ENCODE measurements at places on chromosomes 12 and 14. TPM values are rescaled to one million over a fixed set of nuclear protein-coding genes. Genes with fewer than 3 reads are reported as not detected.
A peak's percentile ranks its signal among the peaks of the same experiment; 100 is the strongest.

Gene C1R
- total RNA-seq = 37.3 TPM

Gene ZNF605
- 9.9 TPM for total RNA-seq

Gene HCAR2
- total RNA-seq = not detected

Gene FAM181A
- not detected for total RNA-seq

Gene SRRM4
- total RNA-seq = not detected

Gene ZFHX2
- 2.5 TPM for total RNA-seq

Gene KICS2
- 5.3 TPM for total RNA-seq

Gene ASPG
- not detected for total RNA-seq

Gene FAIM2
- 0.46 TPM for total RNA-seq

Gene B3GNT4
- 0.21 TPM for total RNA-seq

DNA sequence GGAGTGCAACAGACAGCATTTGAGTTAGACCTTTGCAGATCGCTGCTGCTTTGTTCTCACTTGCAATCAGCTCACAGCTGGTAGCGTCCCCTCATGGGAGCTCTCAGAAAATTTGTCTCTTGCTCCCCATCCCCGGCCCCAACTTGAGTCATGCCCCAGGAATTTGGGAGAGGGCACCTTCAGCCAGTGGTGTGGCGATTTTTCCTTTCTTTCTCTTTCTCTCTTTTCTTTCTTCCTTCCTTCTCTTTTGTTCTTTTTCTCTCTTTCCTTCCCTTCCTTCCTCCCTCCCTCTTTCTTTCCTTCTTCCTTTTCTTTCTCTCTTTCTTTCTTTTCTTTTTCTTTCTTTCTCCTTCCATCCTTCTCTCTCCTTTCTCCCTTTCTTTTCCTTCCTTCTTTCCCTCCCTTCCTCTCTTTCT lies 34.2 kb upstream of the MAP1LC3B2 start:
- no peak for DNase-seq

GRCh38 chr12:68930178-68930577 lies 2.8 kb downstream of the CPM start:
- DNase-seq = no peak

GRCh38 chr14:96050482-96050881 lies 11.3 kb downstream of the C14orf132 start:
- no peak for DNase-seq

- no peak for DNase-seq
These were observed 5.5 kb upstream of the TC2N start for GRCh38 chr14:91872517-91873470.

DNA sequence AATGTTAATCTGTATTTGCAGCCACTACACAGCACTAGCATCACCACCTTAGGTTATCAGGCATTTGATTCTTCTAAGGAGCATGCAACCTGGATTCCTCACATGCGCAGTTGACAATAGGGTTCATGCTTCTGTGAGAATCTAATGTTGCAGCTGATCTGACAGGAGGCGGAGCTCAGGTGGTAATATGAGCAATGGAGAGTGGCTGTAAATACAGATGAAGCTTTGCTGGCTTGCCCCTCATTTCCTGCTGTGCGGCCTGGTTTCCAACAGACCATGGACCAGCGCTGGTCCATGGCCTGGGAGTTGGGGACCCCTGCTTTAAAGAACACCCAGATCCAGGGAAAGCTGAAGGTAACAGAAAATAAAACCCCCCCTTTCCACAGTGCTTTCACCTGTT lies 51.0 kb downstream of the TMX1 start:
- no peak for DNase-seq

GRCh38 chr12:13179211-13180074 lies 17.1 kb upstream of the EMP1 start:
- no peak for DNase-seq

- DNase-seq = no peak
These were observed 113.3 kb downstream of the PTPRO start for GRCh38 chr12:15435597-15435996.

GRCh38 chr12:133201888-133202287 lies 20.6 kb downstream of the ZNF268 start:
- no peak for DNase-seq

DNA sequence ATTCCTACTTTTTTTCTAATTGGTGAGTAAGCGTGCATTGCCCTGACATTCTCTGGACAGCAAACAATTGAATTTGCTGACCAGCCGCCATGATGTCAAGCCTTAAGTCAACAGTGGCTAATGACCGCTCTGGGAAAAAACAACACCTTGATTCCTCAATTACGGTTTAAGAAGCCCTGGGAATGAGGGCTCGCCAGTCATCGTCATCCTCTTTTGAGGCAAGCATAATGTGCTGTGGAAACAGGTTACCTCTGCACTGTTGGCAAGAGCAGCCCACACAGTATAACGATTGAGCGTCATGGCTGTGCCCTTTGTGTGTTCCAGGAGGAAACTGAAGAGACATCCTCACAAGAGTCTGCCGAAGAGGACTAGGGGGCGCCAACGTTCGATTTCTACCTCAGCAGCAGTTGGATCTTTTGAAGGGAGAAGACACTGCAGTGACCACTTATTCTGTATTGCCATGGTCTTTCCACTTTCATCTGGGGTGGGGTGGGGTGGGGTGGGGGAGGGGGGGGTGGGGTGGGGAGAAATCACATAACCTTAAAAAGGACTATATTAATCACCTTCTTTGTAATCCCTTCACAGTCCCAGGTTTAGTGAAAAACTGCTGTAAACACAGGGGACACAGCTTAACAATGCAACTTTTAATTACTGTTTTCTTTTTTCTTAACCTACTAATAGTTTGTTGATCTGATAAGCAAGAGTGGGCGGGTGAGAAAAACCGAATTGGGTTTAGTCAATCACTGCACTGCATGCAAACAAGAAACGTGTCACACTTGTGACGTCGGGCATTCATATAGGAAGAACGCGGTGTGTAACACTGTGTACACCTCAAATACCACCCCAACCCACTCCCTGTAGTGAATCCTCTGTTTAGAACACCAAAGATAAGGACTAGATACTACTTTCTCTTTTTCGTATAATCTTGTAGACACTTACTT lies 138.9 kb downstream of the HMGA2 start:
- no peak for DNase-seq

DNA sequence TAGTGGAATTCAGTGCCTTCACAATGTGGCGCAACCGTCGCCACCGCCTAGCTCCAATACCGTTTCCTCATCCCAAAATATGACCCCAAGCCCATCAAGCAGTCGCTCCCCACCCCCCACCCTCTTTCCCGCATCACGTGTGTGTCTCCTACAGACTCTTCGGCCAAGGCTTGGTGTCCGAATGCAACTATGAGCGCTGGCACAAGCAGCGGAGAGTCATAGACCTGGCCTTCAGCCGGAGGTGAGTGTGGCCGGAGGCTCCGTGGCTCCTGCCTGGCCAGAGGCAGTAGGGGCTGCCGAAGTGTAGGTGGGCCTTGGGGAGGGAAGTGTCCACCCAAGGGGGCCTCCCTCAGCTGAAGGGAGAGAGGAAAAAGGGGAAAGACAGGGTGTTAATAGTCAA lies 15.8 kb downstream of the CYP46A1 start:
- DNase-seq = no peak

DNA sequence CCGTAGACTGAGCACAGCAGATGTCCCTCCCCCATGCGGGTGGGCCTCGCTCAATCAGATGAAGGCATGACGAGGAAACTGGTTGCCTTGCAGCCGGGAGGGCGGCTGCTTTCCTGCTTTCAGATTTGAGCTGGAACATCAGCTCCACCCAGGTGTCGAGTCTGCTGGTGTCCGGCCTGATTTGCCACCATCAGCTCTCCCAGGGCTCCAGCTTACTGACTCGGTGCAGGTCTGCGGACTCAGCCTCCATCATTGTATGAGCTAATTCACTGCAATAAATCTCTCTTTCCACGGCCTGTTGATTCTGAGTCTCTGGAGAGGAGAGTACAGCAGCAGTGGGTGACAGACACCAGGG lies 156.2 kb downstream of the KIF26A start:
- DNase-seq = no peak

- DNase-seq = no peak
These were observed 148.7 kb downstream of the DYRK2 start for GRCh38 chr12:67797185-67797741.

GRCh38 chr14:94180655-94181271 lies 6.6 kb downstream of the PPP4R4 start:
- peak; percentile 17 for DNase-seq

DNA sequence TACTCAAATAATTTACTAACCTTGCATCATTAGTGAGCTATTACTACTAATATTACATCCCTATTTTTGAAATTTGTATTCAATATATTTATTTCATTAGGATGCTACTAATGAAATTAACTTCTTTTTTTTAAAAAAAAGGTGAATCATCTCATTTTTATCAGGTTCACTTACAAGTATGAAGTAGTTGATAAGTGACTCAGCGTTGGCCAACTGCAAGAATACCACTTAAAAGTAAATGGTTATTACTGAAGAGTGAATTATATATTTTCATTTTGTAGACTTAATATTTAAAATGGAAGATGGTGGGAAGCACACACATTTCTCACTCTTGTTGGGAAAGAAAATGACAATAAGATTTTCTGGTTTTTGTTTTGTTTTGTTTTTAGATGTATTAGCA lies 19.6 kb downstream of the OR4N2 start:
- DNase-seq = no peak

DNA sequence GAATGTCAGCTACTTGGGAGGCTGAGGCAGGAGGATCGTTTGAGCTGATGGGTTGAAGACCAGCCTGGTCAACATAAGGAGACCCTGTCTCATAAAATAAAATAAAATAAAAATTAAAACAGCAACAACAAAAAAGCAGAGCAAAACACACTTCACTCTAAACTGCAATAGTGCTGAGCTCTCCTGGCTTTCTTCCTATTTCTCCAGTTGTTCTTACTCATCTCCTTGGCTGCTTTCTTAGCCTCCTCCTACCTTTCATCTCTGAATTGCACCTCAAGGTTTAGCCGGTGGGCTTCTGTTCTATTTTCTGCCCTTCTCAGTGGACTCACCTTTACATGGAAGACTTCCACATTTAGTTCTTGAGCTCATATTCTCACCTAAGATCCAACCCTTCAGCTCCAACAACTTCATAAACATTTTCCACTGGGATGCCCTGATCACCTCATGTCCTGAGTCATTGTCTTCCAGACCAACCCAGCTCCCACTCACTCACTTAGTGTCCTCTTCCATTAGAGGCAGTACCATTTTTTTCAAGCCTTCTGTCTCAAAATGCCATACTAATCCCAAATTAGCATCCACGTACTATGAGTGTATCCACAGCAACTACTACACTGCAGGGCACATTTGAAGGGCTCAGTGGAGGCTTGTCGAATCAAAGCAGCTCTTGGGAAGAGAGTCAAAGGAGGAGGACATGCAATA lies 41.2 kb upstream of the TMED10 start:
- DNase-seq = peak; percentile 19

DNA sequence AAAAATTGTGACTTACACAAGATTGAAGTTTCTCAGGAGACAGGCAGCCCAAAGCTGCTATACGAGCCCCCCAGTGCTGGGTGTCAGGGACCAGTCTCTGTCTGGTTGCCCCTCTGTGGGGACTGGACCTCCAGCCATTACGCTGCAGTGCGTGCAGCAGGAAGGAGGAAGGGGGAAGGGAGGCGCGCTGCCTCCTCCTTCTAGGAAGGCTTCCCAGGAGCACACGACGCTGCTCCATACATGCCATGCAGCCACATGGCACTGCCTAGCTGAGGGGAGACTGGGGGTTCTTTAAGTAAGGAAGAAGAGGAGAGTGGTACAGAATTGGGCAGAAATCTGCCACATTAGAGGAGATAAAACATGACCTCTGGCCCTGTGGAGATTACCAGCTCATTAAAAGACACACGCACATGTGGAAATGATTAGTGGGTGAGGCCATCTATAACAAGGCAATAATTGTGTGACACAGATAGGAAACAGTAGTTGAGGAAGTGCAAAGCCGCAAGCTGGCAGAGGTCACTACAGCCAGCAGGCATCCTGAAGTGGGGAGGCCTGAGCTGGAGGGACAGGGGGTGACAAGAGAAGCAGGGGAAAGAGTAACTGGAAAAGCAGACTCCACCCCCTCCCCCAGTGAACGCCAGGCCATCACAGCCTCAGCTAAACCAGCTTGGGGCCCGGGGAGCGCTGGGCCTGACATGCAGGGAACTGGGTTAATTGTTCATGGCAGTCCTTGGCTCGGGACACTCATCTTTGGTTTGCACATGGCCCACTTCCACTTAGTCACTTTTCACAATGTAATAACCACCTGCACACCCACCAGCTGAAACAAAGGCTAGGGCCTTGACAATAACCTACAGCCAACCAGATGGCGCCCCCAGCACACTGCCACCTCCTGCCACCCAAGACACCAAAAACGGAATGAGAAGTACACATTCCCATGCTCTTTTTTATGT lies 39.6 kb downstream of the CCDC88C start:
- peak; percentile 33 for DNase-seq

- DNase-seq = no peak
These were observed 42.1 kb downstream of the GRIP1 start for GRCh38 chr12:66636771-66637170.

DNA sequence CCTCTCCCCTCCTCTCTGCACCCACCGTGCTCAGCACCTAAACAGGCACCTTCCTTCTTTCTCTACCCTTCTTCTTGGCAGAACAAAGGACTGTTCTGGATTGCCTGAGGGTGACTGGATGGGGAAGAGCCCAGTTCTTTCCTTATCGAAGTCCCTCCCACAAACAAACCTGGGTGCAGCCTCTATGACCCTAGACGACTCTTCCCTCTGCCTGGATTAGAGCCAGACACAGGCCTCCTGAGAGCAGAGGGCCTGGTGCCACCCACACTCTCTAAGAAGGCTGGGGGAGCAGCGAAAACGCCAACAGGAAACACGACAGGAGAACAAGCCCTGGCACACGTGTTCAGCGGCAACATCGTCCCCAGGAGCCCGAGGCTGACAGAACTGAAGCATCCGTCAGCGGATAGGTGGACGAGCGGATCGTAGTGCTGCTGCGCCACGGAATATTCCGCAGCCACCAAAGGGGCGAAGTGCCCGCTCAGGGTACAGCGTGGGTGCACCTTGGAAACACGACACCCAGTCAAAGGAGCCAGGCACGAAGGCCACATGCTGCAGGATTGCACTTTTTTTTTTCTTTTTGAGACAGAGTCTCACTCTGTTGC lies 38.0 kb downstream of the RIMBP2 start:
- no peak for DNase-seq

- DNase-seq = no peak
These were observed 1.5 kb upstream of the KCNH3 start for GRCh38 chr12:49537231-49537751.

DNA sequence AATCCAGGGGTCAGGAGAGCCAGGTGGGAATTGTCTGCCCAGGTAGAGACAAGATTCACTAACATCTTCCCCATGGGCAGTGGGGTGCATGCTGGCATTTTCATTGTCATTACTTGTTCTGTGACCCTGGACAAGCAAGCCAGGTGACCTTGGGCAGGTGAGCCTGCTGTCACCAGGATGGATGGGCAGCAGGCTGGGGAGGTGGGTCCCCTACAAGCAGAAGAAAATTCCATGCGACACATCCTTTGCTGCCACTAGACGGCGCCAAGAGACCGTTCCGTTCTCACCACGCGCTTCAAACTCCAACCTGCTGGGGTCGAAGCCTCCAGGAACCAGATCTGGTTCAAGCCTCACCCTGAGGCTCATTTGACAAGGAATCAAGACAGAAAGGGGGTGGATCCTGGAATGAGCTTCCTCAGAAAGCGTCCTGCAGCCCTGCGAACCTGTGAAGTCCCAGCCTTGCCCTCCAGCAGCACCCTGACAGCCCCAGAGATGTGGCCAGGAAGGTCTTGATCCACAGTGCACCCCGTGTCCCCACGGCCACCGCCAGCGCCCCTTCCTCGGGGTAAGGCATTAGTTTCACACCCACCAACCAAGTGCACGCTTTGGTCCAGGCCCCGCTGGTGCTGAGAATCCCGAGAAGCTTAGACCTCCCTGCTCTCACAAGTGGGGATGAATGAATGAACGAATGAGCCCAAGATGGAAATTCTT lies 3.2 kb upstream of the DYNC1H1 start:
- peak; percentile 67 for DNase-seq

GRCh38 chr12:106131676-106132075 lies 7.1 kb downstream of the NUAK1 start:
- no peak for DNase-seq

Measured in HFFc6 (cell line).